ENCODE measurements at places on chromosomes 7 and 10.

DNA sequence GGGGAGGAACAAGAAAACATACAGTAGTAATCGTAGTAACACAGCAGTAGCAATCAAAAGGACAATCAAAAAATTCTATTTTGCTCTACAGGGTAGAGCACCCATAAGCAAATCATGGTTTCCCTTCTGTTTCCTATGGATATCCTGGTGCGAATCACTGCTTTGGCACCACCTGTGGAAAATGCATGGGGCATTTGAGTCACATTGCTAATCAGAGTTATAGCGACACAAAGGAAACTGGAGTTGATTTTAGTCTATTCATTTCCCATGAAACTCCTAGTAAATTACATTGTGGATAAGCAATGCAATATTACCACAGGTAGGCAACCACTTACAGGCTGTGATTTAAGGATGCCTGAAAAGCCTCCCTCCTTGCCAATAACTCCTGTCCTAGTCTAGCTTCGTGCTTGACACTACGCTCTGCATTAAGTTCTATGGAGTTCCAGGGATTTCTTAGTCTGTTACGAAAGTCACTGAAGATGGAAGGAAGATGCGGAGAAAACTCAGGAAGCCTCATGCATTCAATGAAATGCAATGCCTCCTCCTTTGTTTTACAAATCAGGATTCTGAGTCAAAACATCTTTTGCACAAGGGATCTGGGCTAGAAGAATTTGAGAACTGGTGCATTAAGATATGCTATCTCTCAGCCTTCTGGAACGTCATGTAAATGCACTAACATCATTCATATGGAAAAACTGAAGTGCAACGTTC is 188.4 kb downstream of the DGKI start:
- DNase-seq, result no peak

GRCh38 chr10:102421507-102421756 is 796 bp downstream of the FBXL15 start:
- DNase-seq, result no peak

GRCh38 chr7:7231865-7232264 is 49.5 kb downstream of the C1GALT1 start:
- no peak for DNase-seq

DNA sequence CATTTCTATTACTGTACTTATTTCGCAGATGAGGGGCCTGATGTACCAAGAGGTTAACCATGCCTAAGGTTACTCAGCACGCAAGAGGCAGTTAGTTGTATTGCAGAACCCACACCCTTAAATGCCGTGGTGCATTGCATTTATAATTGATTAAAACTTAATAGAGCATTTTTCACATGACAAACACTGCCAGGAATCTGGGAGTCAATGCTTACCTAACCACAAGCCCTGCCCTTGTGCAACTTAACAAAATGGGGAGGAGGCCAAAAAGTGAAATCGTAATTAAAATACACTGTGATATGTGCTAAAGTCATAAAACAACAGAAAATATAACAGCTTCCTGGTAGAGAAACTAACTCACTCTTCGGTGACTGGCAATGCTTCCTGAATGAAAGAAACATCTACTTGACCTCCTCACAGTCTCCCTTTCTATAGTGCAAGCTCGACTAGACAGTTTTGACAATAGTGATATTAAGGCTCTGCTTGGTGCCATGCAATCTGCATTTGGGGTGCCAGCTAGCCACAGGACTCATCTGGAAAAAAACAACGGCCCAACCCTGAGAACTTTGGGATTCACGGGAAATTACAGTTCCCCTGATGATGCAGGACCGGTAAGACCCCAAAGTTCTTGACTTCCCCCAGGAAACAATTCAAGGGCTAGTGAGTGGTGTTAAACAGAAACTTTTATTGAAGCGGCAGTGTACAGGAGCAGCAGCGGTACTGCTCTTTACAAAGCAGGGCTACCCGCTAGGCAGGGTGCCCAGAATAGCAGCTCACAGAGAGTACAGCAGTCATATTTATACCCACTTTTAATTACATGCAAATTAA is 612.4 kb downstream of the TNS3 start:
- DNase-seq, result no peak

All from islet precursor cell (in vitro differentiated cells).